GM12892 (cell line): ENCODE measurements at places on chromosomes 12 and 14.

DNA sequence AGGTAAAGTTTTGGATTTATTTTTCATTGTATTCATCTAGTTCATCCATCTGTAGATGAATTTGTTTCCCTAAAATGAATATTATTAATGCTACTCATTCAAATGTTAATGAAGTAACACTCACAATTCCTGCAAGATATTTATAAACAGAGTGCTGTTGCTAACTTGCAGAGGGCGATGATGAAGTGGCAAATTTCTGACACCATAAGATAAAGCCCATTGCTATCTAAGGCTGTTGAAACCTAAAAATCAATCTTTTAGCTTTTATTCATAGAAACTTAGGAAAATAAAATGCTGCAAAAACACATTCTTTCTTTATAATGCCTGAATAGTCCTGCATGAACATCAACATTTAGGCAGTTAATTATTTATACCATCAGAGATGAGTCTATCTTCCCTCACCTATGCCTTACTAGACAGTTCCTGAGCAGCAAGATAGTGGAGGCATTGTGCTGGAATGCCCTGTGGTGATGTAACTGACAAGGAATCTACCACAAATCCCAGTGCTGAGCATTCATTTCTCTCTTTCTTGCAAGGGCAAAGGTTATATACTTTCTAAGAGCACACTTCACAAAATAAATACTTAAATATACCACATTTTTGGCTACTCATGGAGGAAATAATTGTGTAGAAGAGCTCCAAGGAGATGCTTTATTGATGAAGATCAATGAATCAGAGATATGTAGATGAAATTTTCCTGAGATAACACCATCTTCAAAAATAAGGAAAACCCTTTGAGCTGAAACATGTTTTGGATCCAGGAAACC lies 57.6 kb downstream of the LMNTD1 start:
- no peak for DNase-seq

- DNase-seq = no peak
Observed at GRCh38 chr14:77645520-77646230, 29.2 kb upstream of the SPTLC2 start.

DNA sequence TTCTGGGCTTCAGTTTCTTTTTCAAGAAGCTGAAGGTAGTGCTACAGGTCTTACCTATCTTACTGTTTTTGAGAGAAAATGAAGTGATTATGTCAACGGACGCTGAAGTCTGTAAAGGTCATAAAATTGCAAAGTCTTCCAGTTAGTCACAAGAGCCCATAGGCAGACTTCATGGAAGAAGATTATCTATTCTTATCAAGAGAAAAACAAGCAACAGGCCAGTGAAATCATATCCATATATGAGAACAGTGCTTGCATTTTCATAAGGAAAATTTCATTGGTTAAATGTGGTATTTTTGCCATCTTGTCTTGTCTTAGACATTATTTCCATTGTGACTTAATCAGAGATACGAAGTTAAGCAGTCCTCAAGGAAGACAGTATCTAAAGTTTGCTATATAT lies 412.7 kb upstream of the SEL1L start:
- no peak for DNase-seq

GRCh38 chr12:84624601-84625000 lies 288.0 kb downstream of the SLC6A15 start:
- no peak for DNase-seq

DNA sequence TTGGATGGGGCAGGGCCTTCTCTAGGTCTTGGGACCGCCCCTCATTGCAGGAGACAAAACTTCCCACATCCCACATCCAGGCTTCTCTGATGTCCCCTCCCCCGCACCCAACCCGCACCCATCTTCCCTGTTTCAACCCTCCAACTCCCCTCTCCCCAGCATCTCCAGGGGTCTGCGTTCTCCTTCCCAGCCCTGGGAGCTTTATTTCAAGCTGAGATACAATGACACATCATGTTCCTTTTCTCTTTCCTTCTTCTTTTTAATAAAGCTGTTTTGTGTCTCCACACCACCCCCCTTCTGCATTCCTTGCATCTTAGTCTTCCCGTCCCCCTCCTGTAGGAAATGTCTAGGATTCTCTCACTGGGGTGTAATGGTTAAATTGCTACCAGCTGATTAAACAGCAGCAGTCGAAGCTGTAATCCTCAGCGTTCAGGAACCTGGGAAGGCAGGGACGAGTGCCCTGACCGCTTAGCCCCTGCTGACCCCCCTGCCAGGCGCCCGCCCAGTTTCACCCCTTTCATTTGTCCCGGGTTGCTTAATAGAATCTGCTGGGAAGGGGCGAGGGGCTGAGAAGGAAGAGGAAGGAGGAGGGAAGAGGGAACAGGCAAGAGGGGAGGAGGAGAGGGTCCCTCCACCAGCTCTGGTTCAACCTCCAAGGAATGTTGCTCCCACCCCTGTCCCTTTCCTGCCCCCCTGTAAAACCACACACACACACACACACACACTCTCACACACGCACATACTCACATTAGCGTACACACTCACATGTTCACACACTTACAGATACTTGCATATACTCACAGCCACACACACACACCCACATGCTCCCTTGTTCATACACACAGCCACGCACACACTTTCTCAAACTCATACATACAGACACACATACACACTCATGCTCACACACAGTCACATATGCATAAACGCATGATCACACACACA lies 104.5 kb upstream of the MED13L start:
- no peak for DNase-seq

DNA sequence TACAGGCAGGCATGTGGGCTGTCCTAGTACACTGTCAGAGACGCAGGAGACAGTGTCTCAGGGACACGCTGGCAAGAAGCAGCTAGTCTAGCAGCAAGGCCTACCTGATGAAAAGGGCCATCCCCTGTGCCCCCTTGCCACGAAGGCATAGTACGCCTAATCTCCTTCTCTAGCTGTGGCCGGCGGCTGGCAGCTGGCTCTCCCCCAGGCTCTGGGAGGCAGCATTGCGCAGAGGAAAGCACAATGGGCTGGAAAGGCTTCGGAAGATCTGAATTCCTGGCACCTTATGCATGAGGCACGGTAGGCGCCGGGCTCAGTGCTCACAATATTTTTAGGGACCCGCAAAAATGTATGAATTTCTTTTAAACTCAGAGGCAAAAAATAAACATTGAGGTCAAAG lies 16.0 kb upstream of the PLEKHH1 start:
- DNase-seq = no peak

- DNase-seq = no peak
Observed at GRCh38 chr14:45083617-45083975, 320 bp upstream of the PRPF39 start.

DNA sequence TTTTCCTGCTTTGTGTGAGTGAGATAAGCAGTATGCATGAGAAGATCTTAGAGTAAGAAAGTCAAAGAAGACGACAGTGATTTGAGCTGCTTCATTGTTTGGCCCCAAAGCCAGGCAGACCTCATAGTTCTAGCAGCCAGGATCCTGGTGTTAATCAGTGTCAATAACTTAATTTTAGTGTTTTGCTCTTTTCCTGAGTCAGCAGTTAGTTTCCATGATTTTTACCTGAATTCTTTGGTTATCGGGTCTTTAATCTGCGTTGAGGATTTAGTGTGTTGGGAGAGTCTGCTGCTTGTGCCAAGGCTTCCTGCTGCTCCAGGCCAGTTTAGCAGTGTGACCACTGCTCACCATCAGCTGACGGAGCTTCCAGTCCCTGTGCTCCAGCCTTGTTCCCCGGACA lies 241.6 kb upstream of the SOX5 start:
- DNase-seq = no peak

GRCh38 chr14:36652542-36653201 lies 9.0 kb upstream of the PAX9 start:
- DNase-seq = no peak

DNA sequence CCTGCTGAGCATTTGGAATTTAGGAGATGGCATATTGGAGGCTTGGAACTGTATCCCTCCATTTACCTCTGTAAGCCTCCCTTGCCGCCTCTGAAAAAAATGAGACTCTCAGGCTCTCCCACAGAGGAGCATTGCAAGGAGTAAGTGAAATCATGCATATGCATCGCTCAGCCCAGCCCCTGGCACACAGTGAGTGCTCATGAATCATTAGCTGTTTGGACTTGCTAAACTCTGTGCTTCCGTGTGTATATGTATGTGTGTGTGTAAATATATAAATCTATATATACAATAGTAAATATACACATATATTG lies 17.1 kb upstream of the TBX3 start:
- no peak for DNase-seq

GRCh38 chr12:102468261-102468915 lies 12.0 kb downstream of the IGF1 start:
- no peak for DNase-seq

- DNase-seq = no peak
Observed at GRCh38 chr14:51014086-51014485, 69.8 kb upstream of the PYGL start.

GRCh38 chr12:92987362-92987761 lies 58.3 kb upstream of the EEA1 start:
- DNase-seq = no peak

GRCh38 chr14:54673193-54674045 lies 106.5 kb downstream of the SAMD4A start:
- no peak for DNase-seq

DNA sequence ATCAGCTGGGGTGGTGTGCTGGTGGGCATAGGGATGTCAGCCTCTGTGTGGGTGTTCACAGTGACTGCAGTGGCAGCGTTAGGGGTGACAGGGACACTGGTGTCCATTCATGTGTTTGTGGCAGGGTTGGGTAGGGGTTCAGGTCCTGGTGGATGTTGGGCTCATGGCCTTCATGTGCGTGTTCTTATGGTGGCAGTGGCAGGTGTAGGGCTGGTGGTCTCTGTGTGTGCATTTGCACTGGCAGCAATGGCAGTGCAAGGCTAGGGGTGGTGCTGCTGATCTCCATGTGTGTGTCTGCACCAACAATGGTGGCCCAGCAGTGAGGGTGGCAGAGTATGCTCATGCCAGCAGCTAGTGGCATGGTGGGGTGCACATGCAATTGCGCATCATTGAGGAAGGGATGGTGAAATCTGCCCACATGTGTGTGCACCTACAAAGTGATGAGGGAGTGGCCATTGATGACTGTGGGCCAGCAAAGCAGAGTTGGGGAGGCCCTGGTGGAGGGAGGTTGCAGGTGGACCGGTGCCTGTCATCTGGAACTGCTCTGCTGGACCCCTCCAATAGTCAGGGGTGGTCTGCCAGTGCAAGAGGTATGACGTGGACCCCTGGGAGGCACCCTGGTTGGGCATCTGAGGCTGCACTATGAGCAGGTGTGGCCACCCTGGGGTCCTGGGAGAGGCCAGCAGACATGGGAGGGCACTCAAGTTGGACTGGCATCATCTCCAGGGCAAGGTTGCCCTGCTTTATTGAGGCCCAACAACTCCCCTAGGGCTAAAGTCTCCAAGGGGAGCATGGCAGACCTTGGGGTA lies 182.9 kb downstream of the TTC6 start:
- no peak for DNase-seq

DNA sequence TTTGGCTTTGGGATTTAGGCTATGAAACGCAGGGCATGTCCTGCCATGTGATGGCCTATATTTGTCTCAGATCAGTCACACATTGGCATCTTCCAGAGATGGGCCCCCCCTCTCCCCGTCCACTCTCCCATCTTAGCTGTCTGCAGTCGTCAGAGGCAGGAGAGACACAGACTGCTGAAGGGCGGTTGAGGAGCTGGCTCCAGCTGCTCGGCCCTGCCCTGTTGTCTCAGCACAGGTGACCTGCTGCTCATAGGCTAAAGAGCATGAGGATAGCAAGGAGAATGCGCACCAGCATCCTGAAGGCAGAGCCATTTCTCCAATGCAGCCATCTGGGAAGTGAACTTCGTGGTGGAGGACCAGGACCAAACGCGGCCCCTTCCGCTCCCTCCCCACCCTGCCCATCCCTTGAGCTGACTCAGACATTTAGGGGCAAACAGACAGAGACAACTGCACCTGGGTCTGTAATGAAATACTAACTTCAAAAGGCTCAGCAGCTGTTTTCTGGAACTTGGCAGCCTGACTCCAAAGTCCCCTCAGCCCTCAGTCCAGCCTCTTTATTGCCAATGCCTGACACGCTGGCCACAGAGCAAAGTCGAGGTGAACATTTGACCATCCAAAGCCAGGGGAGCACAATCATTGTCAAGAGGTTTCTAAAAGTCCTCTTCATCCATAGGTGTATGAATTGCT lies 22.3 kb downstream of the FZD10 start:
- DNase-seq = no peak

- DNase-seq = no peak
Observed at GRCh38 chr14:68039593-68039992, 220.0 kb downstream of the RAD51B start.

- DNase-seq = no peak
Observed at GRCh38 chr14:66038618-66039017, 447.6 kb upstream of the CCDC196 start.

GRCh38 chr12:18375131-18375530 lies 113.8 kb downstream of the PIK3C2G start:
- DNase-seq = no peak

- no peak for DNase-seq
Observed at GRCh38 chr14:103315351-103315911, 18.6 kb upstream of the EIF5 start.

DNA sequence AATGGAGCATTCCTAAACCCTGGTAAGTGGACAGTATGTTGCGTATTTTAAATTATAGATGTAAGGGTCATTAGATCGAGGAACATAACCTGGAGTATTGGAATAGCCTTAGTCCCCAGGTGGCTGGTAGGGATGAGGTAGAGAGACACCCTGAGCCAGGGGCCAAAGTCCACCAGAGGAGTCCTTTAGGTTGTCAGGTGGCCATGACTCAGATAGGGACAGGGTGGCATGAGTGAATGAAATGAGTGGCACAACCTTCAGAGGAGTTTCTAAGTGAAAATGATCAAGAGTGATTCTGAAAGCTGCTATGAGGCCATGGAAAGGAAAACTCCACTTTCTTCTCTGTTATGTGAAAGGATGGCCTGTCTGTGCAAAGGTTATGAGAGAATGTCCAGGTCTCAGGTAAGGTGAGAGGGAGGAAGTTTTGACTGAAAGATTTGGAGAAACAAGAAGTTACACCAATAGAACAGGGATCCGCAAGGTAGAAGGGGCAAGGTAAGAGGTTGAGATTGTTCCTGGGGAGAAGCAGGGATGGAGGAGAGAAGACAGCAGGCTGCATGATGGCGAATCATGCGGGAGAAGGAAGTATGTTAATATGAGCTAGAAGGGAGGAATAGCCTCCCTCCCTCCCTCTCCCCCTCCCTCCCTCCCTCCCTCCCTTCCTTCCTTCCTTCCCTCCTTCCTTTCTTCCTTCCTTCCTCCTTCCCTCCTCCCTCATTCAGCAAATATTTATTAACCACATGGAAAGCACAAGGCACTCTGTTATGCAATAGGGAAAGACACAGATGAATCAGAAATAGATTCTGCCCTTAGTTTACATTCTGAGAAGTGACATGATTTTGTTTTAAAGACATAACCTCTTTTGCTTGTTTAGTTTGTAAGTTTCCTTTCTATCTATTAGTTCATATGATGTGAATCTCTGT lies 14.0 kb upstream of the RIPK3 start:
- DNase-seq = no peak

- no peak for DNase-seq
Observed at GRCh38 chr12:32532951-32533350, 133.6 kb downstream of the FGD4 start.

DNA sequence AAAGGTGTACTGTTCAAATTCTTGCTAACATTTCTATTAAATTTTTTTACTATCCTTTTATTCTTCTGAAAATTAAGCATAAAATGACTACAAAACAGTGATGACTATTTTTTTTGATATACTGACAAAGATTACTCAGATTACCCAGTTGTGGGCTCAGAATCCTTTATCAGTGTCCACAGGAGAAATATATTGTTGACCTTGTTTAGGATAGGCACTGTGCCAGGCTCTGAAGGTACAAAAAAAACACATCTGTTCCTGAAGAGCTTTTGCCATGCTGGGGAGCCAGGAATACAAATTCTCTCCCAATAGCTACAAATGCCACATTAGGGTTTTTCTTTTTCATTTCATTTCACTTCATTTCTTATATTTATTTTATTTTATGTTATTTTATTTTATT lies 26.9 kb upstream of the GCH1 start:
- no peak for DNase-seq
